Stimulated activated CD4-positive, alpha-beta T cell treated with anti-CD3 and anti-CD28 coated beads, Interleukin-12 subunit alpha, Interleukin-12 subunit beta, amount 100 ng/mL, for 24 hours (primary cell): ENCODE measurements at places on chromosomes 16 and 17.

GRCh38 chr17:29212681-29213121 is 32.5 kb upstream of the MYO18A start:
- DNase-seq, result no peak

DNA sequence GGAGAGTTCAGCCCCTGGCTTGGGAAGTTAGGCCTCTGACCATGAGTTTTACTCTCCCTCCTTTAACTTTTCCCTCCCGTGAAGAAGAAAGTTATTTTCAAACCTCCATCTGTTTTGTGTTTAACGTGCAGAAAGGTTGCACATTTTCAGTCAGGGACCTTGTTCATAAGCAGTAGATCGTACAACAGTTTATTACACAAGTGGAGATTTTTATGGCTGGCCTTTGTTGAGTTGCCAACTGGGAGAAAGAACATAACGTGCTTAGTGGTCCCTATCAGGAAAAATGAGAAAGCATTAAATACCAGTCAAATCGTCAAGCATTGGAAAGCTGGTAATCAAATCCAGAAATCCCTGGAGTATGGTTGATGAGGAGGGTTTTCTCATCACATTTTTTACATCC is 117.9 kb upstream of the MYOCD start:
- DNase-seq, result no peak

DNA sequence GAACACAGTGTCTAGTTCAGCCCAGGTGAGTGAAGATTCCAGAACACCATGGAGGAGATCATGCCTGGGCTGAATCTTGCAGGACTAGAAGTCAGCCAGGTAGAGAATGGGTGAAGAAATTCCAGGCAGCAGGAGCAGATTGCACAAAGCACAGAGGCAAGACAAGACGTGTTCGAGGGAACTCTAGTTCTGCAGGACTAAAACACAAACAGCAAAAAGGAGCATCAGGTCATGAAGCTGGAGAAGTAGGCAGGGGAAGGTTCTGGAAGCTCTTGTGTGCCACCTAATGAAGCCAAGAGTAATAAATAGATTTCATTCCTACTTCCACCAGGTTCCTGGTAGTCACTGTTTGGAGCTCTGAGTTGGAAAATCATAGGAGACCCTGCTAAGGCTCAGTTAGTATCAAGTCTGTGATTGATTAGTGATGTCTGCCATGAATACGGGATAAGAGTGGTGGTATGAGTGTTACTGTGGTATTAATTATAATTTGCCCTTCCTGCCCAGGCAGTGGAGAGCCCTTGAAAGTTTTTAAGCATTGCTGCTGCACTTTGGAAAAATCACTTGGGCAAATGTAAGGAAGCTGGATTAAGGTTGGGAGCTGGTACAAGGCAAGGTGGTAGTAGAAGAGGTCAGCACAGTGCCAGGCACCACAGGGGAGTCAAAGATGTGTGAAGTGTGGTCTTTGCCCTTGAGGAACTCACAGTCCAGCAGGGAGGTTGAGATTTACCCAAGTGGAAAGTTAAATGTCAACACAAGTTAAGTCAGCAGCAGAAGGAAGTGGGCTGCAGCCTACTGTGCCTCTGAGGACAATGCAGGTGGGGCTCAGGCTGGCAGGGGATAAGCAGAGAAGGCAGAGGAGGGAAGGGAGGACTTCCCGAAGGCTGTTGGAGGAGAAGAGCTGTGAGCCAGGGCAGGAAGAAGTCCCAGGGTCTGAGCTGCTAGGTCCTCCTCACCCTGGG is 13.5 kb upstream of the FOXN1 start:
- no peak for DNase-seq

GRCh38 chr16:83926726-83927397 is 26.2 kb upstream of the OSGIN1 start:
- DNase-seq, result peak; percentile 63

GRCh38 chr16:49280105-49280741 is 1.4 kb downstream of the CBLN1 start:
- no peak for DNase-seq

- DNase-seq, result no peak
Observed at GRCh38 chr16:8663192-8664089, 11.0 kb upstream of the ABAT start.

GRCh38 chr17:33779234-33779591 is 475.9 kb upstream of the CCL2 start:
- peak; percentile 20 for DNase-seq

DNA sequence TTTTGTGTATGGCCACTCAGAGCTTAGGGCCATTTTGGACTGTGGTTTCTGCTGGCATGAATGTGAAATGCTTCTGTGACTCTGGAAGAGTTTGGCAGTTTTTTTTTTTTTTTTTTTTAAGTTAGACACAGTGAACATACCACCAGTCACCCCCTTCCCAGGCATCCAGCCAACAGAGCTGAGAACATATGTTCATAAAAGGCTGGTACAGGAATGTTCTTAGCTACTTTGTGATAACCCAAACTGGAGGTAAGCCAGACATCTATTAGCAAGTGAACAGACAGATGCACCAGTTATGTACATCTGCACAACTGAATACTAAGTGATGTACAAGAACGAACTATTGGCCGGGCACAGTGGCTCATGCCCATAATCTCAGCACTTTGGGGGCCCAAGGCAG is 92.7 kb downstream of the ABCC1 start:
- DNase-seq, result no peak

DNA sequence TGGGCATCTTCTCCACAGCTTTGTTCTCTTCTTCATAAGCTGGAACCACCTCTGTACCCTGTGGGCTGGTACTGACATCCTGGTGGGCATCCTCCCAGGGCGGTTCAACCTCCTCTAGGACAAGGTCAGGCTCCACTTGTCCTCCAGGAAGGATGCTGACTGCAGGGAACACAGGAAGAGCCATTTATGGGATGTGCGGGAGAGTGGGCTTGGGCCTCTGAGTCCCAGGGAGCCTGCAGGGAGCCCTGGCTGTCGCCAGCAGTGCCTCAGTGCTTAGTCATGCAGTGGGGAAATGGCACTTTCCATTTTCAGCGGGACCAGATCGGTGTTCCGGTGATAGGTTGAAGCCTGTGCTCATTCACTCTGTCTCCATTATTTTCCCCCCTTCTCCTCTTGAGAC is 20.5 kb downstream of the CNGB1 start:
- no peak for DNase-seq

- DNase-seq, result no peak
Observed at GRCh38 chr16:69225121-69225520, 38.2 kb downstream of the SNTB2 start.

DNA sequence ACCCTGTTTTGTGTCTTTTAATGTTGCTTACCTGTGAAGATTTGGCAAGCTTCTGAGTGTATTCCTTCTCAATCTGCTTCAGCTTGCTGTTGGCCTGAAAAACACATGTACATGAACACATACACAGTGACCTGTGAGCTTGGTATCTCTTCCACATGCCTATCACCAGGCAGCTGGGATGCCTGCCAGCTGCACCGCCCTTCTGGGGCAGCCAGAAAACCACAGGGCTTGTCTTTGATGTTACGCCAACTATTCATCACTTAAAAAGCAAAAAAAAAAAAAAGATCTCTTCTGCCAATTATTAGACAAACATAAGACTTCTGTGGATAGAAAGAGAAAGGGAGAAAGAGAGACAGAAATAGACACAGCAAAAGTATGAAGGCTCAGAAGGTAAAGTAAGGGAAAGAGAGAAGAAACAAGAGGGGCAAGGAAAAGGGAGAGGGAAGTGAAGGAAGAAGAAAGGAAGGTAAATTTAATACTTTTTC is 189.2 kb upstream of the AXIN2 start:
- no peak for DNase-seq

GRCh38 chr17:47717261-47717697 is 15.8 kb upstream of the TBX21 start:
- no peak for DNase-seq

GRCh38 chr16:47565454-47565853 is 104.3 kb downstream of the PHKB start:
- no peak for DNase-seq

DNA sequence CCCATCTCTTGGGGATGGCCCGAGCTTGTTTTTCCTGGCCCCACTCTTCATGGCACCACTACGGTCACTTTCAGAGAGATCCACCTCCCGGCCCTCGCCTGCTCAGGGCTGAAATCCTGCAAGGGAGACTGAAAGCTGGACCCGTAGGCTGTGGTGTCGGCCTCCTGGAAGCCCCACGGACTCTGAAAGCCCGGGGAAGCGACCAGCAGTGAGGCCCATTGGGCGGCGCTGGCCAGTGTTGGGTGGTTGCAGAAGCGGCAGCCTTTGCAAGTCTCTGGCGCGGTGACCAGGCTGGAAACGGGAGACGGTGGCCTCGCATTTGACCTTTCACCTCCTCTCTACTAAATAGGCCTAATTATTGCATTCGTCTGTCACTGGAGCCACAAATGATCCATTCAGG is 186.0 kb upstream of the FOXF1 start:
- DNase-seq, result no peak

DNA sequence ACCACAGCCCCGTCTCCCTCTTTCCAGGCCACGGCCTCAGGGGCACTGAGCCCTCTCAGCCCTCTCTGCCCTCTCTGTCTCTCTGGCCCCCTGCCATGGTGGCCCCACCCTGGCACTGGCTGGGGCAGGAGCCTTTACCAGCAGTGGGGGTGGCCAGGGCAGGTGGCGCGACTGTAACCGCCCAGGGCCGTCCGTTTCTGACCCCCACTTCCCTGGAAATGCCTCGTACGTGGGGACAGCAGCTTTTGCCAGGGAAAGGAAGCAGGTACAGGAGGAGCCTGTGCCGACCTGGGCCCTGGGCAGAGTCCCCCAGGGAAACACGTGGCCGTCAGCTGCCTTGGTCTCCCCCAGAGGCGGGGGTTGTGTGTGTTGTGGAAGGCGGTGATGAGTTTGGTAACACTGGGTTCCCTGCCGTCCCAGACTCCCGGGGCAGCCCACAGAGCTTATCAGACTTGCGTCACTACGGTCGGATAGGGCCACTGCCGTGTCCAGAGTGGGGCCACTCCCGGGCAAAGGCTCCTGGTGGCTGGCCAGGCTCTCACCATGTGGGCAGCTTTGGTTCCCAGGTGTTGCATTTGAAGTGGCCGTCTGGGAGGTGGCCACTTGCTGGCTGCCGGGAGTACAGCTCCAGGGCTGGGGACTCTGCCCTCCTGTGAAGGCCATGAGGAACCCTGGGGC is 249.3 kb upstream of the CIBAR2 start:
- no peak for DNase-seq

DNA sequence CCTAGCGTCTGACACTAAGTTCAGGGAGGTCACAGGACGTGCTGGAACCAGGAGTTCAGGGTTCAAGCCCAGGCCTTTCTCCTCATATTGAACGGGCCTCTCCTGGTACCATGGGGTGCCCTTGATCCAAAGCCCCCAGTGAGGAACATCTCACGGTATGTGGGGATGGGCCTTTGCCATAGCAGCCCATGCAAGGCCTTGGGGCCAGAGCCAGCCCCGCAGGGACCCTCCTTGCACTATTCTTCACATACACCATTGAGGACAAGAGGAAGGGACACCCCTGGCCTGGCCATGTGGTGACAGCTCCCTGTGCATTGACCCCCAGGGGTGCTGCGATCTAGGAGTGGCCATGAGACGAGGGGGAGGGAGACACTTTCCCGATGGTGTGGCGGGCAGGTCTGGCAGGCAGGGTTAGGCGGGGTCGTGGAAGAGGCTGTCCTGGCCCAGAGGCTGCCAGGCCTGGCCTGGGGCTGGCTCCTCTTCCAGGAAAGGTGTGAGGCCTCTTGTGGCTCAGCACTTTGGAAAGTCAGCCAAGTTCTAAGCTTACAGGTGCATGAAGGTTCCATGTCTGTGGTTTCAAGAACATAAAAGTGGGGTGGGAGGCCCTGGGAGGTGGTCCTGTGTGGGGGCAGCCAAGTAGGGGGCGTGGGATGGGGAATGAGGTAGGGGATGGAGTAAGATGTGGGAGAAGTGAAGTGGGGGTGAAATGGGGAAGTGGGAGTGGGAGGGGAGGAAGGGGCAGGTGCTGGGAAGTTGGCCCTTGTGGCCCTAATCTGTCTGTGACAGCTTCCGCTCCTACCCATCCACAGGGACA is 88.7 kb upstream of the CBX4 start:
- no peak for DNase-seq

GRCh38 chr16:58732545-58733247 is 1.4 kb downstream of the GOT2 start:
- no peak for DNase-seq
